ENCODE measurements at places on chromosomes 13 and 19. TPM values are rescaled to one million over a fixed set of nuclear protein-coding genes. Genes with fewer than 3 reads are reported as not detected.

Gene HSD11B1L
- 11.8 TPM for total RNA-seq

Gene PTPRH
- total RNA-seq, result 0.63 TPM

Gene VSTM1
- total RNA-seq, result not detected

Gene APC2
- total RNA-seq, result 1.4 TPM

DNA sequence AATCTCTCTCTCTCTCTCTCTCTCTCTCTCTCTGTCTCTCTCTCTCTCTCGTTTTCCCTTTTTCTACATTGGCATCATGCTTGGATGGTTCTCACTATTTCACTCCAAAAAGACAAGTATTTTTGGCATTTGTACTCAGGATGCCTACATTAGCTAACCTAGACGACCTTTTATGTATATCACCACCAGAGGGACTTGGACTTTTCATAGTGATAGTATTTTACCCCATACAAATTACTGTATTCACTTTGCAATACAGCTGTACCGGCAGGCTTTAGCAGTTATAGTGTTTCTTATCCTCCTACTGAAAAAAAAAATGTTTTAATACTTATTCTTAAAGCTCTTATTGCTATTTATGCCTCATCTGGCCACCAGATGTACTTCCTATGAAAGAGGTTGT lies 687.2 kb upstream of the KLHL1 start:
- no peak for DNase-seq

Gene UBL5
- total RNA-seq, result 411 TPM

Gene MBD3L3
- total RNA-seq, result not detected

GRCh38 chr13:26942184-26942583 lies 181.6 kb upstream of the GPR12 start:
- no peak for DNase-seq

DNA sequence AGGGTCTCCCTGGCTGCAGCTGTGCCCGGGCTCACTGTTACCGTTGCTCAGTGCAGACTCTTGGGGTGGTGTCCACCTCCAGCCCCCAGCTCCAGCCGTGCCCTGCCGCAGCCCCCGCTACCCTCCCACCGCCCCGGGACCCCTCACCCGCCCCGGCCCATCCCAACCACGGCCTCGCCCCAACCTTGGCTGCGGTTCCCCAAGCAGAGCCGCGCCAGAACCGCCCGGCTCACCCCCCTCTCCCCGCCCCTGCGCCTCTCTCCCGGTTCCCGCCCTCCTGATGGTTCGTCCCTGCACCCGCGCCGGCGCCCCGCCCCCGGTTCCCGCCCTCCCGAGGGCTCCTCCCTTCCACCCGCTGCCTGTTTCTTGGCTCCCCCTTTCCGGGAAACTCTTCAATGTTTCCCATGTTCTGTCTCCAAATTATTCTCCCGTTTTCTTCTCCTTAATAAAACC lies 40.3 kb downstream of the ANKRD10 start:
- DNase-seq, result peak; percentile 90

DNA sequence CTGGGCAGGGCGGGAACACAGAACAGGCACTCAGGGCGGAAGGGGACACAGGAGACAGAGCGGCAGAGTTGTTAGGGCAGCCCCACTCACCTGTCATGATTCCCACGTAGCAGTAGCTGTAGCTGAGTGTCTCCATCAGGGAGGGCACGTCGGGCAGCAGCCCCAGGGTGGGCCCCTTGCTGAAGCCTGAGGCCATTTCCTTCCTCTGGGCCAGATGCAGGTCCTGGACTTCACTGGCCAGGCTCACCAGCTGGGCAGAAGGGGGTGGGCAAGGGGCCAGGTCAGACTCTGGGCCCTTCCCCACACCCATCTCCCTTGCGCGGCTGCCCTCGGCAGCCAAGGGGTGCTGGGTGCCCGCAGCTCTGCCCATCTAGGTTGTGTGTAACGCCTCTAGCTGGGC lies 5.9 kb downstream of the MBOAT7 start:
- DNase-seq, result no peak

Gene LGI4
- 15.1 TPM for total RNA-seq

DNA sequence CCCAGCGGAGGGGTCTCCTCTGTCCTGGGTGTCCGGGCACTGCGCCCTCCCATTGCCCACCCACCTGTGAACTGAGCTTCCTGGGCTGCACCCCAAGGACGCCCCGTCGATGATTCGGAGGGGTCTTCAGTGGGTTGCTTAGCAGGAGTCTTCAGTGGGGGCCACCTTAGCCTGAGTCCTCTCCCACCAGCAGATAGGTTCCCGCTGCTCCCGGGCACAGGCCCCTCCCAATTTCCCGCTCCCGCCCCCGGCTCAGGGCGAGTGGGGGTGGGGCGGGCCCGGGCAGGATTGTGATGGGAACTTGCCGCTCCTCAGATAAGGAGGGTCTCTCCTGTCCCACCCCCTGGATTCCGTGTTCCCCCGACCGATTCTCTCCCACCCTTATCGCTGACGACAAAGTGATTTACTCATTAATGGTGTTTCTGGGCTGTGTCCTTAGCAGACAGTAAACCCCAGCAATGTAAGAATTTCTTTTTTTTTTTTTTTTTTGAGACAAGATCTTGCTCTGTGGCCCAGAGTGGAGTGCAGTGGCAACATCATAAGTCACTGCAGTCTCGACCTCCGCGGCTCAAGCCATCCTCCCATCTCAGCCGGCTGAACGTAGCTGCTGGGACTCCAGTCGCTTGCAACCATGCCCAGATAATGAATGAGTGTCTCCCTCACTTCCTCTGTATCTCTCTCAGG lies 655 bp upstream of the S1PR5 start:
- DNase-seq, result peak; percentile 65

Gene SHISA2
- 20.5 TPM for total RNA-seq

DNA sequence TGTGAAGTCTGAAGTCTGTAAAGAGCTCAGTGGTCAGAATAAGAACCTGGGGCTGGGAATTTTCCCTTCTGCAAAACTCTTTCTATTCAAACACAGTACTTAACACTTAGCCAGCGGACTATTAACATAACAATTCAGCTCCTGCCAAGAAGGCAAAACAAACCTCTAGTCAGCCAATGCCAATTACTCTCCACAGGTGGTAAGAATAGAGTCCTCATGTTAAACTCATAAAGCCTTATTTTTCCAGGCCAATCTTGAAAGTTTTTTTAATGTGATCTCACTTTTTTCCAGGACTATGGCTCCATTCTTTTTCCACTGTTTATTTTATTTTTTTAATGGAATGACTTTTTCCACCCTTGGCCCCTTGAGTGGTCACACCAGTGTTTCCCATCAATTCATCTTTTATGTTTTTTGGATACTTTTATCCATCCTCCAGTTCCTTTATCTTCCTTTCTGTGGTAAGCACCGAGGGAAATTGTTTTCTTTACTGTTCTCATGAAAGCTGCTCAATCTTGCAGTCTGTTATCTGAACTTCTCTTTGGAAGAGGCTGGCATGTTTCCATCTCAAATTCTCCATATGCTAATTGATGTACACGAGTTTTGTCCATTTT lies 217.3 kb downstream of the LHFPL6 start:
- DNase-seq, result no peak

Gene ZNF763
- total RNA-seq, result 2.4 TPM

Gene TMEM190
- 0.33 TPM for total RNA-seq

Gene ABHD13
- 5.1 TPM for total RNA-seq

- no peak for DNase-seq
Measured at GRCh38 chr13:94878602-94879165, 166.3 kb upstream of the SOX21 start.

- DNase-seq, result no peak
Measured at GRCh38 chr13:53141336-53141735, 112.7 kb downstream of the OLFM4 start.

GRCh38 chr13:42215578-42216421 lies 56.2 kb upstream of the AKAP11 start:
- DNase-seq, result peak; percentile 42

- no peak for DNase-seq
Measured at GRCh38 chr13:99373436-99373835, 66.2 kb upstream of the GPR183 start.

Gene KLK7
- total RNA-seq, result 0.66 TPM

DNA sequence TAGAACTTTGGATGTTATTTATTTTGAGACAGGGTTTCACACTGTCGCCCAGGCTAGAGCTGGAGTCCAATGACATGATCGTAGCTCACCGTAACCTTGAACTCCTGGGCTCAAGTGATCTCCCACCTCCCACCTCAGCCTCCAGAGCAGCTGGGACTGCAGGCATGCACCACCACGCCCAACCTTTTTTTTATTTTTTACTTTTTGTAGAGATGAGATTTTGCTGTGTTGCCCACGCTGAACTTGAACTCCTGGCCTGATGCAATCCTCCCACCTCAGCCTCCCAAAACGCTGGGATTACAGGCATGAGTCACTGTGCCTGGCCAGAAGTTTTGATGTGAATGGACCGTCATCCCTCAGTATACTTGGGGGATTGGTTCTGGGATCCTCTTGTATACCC lies 13.7 kb downstream of the ANKRD27 start:
- DNase-seq, result no peak

Gene SARS2
- total RNA-seq, result 69.6 TPM

- DNase-seq, result no peak
Measured at GRCh38 chr13:105464249-105464648, 1071.2 kb downstream of the EFNB2 start.

DNA sequence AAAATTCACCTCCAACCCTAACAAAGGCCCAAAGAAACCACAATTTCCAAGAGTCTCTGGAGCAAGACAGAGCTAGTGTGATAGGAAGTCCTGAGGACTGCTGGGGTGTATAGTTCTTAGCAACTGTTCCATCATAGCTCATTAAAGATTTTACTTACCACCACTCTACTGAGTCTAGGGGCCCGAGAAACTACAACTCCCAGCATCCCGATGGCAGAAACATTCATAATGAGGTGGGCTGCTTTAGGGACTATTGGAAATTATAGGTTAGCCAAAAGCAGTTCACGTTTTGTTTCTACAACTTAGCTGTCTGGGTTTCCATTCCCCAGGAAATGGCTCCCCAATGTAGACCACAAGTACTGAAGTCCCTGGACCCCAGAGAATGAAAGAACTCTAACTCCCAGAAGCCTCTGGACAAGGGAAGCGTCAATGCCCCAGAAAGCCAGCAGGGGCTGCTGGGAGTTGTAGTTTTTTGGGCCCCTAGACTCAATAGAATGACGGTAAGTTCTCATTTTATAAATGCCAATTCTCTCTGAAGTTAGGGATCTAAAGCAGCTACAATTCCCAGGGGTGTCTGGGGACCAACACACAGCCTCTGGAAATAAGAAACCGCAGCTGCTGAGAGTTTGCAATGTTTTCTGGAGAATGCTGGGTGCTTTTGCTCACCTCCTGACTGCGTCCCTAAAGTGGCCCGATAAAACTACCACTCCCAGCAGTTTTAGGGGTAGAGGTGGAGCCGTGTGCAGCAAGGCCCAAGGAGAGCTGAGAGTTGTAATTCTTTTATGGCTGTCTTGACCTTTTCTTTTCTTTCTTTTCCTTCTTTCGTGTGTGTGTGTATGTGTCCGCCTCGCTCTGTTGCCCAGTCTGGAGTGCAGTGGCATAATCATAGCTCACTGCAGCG lies 11.1 kb downstream of the FTL start:
- DNase-seq, result peak; percentile 72

Gene ZNF738
- total RNA-seq, result 52.0 TPM

GRCh38 chr13:41811588-41812021 lies 149.3 kb downstream of the VWA8 start:
- DNase-seq, result no peak

GRCh38 chr13:71499235-71499634 lies 367.8 kb downstream of the DACH1 start:
- no peak for DNase-seq

DNA sequence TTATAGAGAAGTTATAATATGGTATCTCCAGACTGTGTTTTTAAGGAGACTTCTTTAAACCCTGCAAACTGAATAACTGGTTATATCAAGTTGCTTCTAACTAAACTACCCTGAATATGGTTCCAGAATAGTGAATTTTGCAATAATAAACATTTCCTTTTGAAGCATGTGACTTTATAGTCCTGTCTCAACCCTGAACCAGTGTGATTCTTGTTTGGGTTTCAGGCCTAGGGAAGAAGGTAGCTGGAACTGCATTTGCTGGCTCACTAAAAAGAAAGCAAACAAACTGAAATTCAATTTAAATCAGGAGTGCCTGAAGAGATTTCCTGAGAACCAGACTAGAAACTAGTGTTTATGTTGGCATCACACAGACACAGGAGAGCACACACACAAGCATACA lies 4.9 kb downstream of the ARHGEF7 start:
- no peak for DNase-seq

- DNase-seq, result peak; percentile 67
Measured at GRCh38 chr19:36420961-36421748, 2.7 kb upstream of the ZFP82 start.

DNA sequence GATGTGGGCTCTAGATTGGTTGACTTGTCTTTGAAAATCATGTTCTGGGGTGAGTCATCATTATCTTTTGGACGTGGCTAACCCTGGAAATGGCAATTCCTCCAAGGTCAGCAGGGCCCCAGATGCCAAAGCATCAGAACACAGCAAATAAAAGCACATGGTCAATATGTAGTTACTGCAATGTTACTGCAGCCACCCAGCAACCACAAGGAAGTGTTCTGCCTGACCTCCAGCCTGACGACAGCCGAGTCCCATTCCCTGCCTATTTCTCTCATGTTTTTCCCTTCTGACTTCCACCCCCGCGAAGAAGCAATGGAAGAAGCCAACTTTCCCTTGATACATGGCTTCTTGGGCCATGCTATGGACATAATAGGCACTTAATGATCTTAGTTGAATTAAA lies 577.9 kb downstream of the IRS2 start:
- DNase-seq, result no peak

DNA sequence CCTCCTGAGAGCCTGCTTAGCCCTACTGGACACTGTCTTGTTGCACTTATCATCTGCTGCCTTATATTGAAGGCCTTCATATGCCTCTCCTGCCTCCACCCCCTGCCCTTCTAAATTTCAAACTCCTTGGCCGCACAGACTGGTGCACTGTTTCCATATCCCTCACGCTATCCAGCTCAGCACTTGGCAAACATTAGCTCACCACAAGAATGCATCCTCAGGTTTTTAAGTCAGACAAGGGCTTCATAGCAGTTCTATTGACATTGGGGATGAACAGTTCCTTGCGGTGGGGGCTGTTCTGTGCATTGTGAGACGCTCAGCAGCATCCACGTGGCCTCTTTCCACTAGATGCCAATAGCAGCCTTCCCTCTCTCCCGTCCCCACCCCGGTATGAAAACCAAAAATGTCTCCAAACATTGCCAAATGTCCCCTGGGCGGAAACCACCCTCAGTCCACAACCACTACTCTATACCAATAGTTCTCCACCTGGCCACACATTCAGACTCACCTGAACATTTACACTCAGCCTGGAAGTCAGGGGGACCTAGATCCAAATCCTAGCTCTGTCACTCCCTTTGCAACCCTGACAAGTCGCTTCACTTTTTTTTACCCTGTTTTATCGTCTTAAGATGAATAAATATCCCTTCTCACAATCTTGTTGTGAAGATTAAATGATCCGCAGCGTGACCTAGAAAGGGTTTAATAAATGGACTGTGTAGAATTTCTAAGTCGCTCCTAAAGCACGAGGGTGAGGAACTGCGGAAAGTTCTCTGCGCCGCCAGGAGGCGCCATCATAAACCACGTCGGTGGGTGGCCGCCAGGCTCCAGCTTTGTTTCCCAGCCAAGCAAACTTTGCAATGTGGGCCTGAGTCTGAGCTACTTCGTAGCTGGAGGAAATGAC lies 3.6 kb upstream of the CEACAM3 start:
- DNase-seq, result peak; percentile 74

Gene LACC1
- total RNA-seq, result 5.6 TPM
